Uterine smooth muscle cell (primary cell): ENCODE measurements at places on chromosomes 16 and 17. TPM values are rescaled to one million over a fixed set of nuclear protein-coding genes. Genes with fewer than 3 reads are reported as not detected.

NACA2 gene
- not detected in 2 replicates for total RNA-seq

FOXC2 gene
- total RNA-seq, result 1.2 and 1.8 TPM in 2 replicates

TBC1D28 gene
- not detected in 2 replicates for total RNA-seq

PRSS33 gene
- total RNA-seq, result not detected in 2 replicates

KLHL10 gene
- total RNA-seq, result 0.12 TPM in 1 of 2 replicates, not detected in the other

TBC1D26 gene
- total RNA-seq, result under 0.01 TPM in 2 replicates

WFDC1 gene
- 0.50 and 0.66 TPM in 2 replicates for total RNA-seq

POLR2A gene
- 90.6 and 114 TPM in 2 replicates for total RNA-seq

CUEDC1 gene
- 6.1 and 7.7 TPM in 2 replicates for total RNA-seq
